ENCODE measurements at places on chromosomes 2 and 18. TPM values are rescaled to one million over a fixed set of nuclear protein-coding genes. Genes with fewer than 3 reads are reported as not detected.

Gene TSHZ1
- total RNA-seq = 18.5 TPM

GRCh38 chr2:232310696-232311095 lies 67.9 kb upstream of the ALPP start:
- no peak for DNase-seq

GRCh38 chr2:124343827-124344498 lies 318.9 kb downstream of the CNTNAP5 start:
- DNase-seq = no peak

DNA sequence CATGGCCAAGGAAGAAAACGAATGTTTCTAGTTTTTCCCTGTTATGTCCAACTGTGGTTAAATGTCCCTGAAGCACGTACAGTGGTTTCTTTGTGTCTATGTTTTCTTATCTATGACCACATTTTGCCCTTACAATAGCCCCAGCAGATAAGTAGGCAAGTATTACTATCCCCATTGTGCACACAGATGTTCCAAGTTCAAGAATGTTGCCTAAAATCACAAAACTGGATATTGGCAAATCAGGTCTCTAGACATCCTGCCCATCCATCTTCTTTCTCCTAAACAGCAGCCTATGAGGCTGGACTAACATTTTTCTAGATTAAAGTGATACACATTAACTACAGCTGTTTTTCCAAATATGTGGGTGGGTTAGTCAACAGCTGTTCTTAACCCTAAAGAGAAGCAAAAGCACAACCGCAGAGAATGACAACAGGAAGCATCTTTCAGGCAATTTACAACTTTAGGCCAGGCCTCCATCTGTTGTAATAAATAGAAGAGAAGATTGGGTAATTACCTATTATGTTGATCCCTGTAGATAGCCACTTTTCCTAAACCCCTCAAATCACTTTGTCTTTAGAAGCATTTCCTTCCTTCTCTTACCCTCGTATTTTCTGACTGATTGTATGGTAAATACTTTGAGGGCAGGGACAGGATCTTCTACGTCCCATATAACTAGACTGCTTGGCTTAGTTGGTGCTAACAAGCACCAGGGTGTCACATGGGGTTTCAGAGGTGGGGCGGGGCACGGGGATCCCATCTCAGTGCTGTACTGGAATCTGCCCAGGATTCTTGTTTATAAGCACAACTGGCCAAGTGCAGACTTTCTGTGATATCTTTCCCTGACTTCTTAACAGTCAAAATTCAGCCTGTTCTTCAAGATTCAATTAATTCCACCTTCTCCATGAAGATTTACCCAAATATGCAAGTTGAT lies 132.1 kb upstream of the SETBP1 start:
- no peak for DNase-seq

DNA sequence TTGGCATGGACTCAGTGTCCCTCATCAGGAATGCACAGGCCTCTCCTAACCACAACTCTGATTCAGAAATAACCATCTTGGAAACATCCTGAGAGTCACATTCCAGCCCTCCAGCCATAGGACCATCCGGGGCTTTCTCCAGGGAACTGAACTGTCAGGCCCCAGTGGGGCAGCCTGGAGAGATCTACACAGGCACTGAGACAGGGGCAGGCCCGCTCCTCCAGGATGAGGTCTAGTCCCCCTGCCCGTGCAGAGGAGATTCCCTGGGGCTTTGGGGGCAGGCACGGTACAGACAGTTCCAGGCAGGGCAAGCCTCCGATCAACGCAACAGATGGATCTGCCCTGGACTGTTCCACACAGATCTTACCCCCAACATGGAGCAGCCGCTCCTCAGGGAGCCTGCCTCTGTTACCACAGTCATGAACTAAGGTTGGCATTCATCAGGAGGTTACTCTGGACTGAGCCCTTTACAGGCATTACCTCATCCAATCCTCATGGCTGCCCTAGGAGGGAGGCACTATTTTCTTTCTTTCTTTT lies 12.0 kb downstream of the KCNK3 start:
- DNase-seq = no peak

GRCh38 chr2:227000123-227000522 lies 163.9 kb downstream of the COL4A4 start:
- no peak for DNase-seq

Gene GAD1
- not detected for total RNA-seq

DNA sequence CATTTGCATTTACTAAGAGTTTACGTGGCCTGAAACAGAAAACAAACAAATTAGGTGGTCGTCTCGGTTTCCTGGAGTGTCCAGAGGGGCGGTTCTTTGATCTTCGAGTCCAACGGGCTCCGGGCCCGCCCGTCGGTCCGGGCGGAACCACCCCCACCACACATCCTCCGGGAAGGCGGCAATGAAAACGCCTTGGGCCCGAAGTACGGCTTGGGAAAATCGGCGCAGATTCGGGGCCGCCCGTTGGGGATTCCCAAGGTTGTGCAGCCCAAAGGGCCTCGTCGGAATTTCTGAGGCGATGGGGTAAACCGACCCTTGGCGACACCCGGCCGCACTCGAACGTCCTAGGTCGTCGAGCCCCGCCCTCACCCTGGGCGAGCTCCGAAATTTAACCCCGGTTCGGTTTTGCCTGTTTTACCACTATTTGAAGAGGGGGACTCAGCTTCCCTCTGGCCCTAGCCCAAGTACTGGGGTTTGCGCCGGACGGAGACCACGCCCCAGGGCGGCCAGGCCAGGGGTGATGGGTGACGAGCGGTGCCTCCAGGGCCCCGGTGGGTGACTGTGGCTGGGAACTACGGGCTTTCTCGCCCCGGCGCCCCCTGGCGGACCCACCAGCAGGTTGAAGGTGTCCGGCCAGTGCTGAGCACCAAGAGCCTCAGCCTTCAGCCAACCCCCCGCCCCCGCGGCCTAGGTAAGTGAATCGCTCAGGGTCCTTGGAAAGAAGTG lies 1.9 kb upstream of the CFAP53 start:
- DNase-seq = peak; percentile 96

- DNase-seq = no peak
These were observed 127.6 kb upstream of the LINC00305 start for GRCh38 chr18:64276311-64277090.

DNA sequence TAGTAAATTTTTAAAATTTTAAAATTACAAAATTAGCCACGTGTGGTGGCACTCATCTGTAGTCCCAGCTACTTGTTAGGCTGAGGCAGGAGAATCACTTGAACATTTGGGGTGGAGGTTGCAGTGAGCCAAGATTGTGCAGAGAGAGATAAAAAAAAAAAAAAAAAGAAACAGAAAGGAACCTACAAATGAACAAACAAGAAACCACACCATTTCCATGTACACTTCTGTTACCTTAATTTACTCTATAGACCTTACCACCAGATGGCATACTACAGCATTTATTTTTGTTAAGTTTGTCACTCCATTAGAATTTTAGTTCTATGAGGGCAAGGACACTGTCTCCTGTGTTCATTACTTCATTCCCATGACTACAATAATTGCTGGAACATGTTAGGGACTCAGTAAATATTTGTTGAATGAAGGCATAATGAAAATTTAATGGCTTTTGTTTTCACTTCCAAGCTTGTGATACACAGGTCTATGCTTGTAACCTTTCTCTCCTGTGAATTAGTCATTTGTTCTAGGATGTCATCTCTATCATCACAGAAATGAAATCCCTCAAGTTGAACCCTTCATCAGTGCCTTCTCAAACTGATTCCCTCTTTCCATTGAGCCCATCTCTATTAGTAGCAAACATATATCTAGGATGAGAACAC lies 76.0 kb downstream of the ARHGAP15 start:
- DNase-seq = no peak

Gene OTOS
- not detected for total RNA-seq

Gene ANKRD30BL
- 0.14 TPM for total RNA-seq
